Astrocyte (in vitro differentiated cells and primary cell): ENCODE measurements at places on chromosomes 2 and 18.

GRCh38 chr2:159744363-159744762 lies 32.1 kb downstream of the MARCHF7 start:
- DNase-seq = peak; percentile 62

GRCh38 chr2:172484253-172484652 lies 56.9 kb downstream of the ITGA6 start:
- DNase-seq = peak; percentile 8

DNA sequence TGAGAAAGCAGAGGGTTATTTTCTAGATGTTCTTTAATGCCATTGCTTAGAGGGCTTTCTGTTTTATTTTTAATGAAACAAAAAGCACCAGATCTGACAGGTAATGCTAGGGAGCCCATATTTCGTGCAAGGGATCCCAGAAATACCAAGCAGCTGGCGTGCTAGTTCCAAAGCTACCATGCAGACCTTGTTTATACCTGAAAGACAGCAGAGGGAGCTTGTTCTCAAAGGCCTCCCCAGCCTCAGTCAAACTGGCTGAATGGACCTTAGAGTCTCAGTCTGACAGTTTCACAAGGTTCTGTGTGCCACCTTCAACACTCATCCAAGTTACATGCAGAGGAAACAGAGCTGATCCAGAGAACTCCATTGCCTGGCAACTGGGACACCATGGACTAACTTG lies 48.6 kb downstream of the GALNT14 start:
- DNase-seq = no peak

DNA sequence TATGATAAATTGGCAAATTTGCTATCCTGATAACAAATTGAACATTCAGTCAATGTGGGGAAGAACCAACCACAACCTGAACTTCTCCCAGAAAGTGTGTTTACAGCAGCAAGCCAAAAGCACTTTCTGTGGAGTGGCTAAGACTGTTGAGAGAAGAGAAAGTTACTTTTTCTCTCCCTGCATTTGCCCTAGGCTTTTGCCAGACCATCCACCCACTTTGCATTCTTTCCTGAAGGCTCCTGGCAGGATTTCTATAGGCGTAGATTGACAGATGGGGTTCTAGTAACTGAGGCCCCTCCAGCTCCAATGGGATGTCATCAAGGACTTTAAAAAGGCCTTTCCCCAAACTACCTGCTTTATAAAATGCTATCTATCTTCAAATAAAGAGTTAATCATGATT lies 215.2 kb downstream of the GULP1 start:
- peak; percentile 31 for DNase-seq

DNA sequence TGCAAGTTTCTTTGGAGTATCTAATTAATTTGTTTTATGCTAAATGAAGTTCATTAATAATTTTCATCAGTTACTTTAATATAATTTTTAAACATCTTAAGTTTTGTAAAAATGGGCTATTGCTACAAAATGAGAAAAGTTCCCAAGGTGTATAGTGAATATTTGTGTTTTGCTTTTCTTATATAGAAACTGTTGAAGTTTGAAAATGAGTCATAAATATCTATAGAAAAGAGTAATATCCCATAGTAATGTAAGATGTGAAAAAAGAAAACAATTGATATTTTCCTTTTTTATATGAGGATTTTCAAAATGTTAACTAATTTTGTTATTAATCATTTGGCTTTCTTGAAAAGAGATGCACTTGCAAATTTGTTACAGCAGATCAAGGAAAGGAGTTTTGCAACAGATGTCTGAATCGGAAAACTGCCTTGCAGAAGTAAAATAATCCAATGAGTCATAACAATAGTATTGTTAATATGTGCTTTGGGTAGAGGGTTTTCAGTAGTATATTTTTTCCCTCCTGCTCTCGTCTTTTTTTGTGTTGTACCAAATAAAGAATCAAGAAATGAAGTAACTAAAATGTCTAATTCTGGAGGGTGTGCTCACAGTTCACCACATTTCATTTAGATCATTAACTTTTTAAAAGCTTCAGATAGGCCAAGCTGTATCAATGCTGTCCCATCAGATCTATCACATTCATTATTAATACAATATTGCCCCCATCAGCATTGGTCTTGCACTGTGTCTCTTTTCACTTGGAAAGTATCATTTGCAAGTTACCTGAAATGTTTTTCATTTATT lies 15.5 kb downstream of the DUSP19 start:
- DNase-seq = peak; percentile 45

GRCh38 chr2:130374587-130375290 lies 18.9 kb downstream of the PTPN18 start:
- DNase-seq = peak; percentile 33

DNA sequence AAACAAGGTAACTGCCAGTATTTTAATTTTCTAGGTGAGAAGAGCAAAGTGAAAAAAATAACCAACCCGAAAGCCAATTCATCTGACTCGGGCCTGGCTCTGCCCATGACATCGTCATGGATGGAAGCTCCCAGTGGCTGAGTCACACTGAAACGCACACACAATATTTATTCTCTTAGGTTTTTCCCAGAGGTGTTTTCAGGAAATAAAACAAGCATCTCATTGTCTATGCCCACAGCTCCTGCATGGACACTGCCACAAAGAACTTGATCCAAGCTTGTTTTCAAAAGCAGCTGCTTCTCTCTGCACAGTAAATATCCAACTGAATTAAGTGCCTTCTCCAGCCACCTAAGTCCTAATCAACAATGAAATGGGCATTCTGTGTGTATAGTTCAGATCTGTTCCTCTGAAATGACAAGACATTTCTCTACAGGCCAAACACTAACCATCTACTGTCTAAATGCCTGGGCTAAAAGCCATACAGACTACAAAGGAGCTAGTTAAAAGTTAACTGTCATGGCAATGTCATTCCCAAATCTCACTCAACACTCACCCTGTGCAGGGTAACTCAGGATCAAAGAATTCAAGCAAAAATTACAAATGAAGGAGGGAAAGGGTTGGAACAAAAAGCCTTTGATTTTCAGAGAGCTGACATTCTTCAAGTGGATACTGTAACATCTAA lies 62.9 kb downstream of the RPL31 start:
- peak; percentile 13 for DNase-seq

- DNase-seq = peak; percentile 34
Measured at GRCh38 chr18:7618891-7619442, 51.9 kb downstream of the PTPRM start.

- DNase-seq = no peak
Measured at GRCh38 chr18:50042611-50043010, 152.3 kb downstream of the MYO5B start.

GRCh38 chr2:100940240-100940639 lies 61.8 kb upstream of the RPL31 start:
- no peak for DNase-seq

DNA sequence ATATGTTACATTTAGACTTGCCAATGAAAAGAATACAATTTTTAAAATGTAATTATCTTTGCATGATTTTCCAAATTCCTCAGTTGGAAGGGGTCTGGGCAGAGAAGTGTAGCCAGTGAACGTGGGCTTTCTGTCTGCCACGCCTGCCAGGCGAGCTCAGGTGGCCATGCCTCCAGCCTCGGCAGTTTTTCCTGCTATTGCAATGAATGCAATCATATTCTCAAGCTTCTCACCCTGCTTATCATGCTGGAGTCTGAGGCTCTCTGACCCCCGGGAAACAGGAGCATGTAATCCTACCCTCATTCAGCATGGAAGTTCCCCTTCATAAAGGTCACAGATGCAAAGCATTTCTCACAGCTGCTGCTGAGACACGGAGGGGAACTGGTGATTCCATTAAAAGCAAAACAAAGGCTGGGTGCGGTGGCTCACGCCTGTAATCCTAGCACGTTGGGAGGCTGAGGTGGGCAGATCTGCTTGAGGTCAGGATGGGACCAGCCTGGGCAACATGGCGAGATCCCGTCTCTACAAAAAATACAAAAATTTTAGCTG lies 154.8 kb downstream of the MBP start:
- no peak for DNase-seq

- peak; percentile 76 for DNase-seq
Measured at GRCh38 chr2:238263204-238264071, 23.6 kb upstream of the HES6 start.

DNA sequence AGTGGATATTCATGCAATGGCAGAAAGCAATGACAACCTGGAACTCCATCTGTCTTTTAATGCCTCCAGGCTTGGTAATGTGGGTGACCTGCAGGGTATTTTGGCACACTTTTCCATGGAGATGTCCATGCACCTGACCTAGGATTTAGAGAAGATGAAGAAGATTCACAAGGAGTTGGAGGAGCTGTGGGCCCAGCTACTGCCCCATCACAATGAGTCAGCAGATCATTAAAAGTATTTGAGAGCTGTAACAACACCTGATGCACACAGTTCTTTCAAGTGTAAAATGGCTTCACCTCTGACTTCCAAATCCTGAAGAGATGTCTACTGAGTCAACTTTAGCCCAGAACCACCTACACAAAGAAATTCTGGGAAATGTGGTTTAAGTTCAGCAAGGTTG lies 22.1 kb upstream of the OSR1 start:
- DNase-seq = no peak

DNA sequence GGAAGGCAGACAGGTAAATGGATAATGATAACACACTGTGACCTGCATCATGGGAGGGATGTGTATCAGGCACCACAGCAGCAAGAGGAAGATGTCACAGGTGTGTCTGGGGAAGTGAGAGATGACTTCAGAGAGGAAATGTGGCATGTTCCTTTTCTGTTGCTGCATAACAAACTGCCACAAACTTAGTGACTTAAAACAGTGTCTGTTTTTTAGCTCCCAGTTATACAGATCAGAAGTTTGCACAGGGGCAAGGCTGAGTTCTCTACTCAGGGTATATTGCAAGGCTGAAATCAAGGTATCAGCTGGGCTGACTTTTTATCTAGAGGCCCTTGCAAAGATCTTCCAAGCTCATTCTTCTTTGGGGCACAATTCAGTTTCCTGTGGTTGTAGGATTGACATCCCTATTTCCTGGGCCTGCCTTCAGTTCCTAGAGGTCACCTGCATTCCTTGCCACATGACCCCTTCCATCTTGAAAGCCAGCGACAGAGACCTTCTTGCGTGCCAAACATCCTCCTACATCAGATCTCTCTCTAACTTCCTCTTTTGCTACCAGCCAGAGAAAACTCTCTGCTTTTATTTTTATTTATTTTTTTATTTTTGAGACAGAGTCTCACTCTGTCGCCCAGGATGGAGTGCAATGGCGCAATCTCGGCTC lies 2.1 kb upstream of the MAP3K2 start:
- DNase-seq = no peak

GRCh38 chr2:9638532-9638931 lies 7.7 kb upstream of the YWHAQ start:
- peak; percentile 86 for DNase-seq

- peak; percentile 24 for DNase-seq
Measured at GRCh38 chr2:127721978-127722355, 20.7 kb downstream of the SFT2D3 start.

- DNase-seq = peak; percentile 80
Measured at GRCh38 chr2:181891258-181891965, at the start of gene ITPRID2. Gene ITPRID2 (plus strand): TSS chr2:181891730. CDS start chr2:181892067, 337 bp downstream.

GRCh38 chr18:47772374-47773248 lies 157.8 kb downstream of the SMAD2 start:
- peak; percentile 15 for DNase-seq

GRCh38 chr2:96895746-96896651 lies 26.1 kb upstream of the SEMA4C start:
- no peak for DNase-seq

DNA sequence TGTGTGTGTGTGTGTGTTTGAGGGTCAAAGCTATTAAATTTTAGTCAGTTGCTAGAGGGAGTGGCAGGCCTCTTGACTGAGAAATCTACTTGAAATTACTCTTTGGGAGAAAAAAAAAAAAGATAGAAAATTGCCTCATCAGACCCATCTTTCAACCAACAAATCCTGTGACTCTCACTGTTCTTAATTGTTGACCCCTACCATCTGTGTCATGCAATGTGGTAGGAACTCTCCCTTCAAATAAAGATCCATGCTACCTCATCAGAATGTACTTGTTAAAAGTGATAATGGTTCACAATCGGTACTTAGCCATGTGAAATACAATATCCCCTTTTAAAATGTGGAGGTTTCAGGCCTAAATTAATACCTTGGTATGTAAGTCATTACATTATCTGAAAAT lies 670.8 kb upstream of the FANCL start:
- DNase-seq = no peak

- peak; percentile 85 for DNase-seq
Measured at GRCh38 chr2:153386481-153386897, 92.1 kb downstream of the RPRM start.

- no peak for DNase-seq
Measured at GRCh38 chr2:20013126-20013849, 820 bp upstream of the MATN3 start.

DNA sequence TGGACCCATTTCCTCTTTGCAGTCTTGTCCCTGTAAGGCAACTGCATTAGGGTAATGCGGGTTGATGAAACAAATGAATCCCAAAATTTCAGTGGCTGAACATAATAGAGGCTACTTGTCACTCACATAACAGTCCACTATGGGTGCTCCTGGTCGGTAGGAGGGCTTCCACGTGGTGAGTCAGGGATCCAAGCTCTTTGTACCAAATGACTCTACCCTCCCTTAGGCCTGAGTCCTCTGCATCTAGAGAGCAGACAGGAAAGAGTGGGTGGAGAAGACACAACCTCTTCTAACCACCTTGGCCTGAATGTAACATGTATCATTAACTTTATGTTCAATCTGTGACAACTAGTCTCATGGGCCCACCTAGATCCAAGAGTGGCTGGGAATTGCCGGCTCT lies 86.2 kb upstream of the HAAO start:
- peak; percentile 55 for DNase-seq

DNA sequence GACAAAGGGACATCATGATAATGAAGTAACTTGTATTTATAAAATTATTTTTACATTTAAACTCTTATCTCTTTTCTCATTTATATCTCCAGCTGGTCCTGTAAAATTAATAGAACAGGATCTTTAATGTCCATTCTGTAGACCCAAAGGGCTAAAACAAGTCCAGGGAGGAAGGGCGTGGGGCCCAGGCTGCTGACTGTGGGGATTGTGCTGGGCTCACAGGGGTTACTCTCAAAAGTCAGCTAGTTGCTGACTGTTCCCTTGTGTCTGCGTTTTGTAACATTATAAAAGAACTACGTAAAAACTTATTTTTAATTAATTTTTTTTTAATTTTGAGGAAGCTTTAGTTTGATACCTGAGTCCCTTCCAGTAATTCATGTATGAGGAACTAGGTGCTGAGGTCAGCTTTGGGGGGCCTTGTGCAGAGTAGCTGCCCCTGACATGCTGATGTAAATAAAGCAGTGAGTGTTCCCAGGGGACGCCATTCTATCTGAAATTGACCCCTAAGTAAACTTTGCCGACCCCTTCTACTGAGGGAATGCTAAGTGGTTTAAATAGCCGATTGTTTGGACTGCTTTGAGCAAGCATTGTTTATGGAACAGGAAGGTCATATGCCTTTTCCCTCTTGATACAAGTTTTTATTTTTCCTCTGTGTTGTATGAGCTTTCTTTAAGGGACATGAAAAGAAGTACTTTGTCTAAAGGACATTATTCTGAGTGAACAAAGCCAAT lies 56.4 kb downstream of the MERTK start:
- DNase-seq = no peak

- no peak for DNase-seq
Measured at GRCh38 chr2:16475586-16475985, 190.0 kb downstream of the CYRIA start.

- no peak for DNase-seq
Measured at GRCh38 chr2:174611006-174611405, 13.4 kb upstream of the WIPF1 start.
